Fibroblast of gingiva (primary cell): ENCODE measurements at places on chromosomes 2 and 18.
A peak's percentile ranks its signal among the peaks of the same experiment; 100 is the strongest.

GRCh38 chr2:11669454-11670291, at the start of gene NTSR2:
NTSR2 (minus strand) TSS chr2:11670195; CDS start chr2:11670129, 66 bp downstream.
- peak; percentile 39 for DNase-seq

GRCh38 chr2:158658396-158658795, 136.7 kb upstream of the DAPL1 start:
- no peak for DNase-seq

DNA sequence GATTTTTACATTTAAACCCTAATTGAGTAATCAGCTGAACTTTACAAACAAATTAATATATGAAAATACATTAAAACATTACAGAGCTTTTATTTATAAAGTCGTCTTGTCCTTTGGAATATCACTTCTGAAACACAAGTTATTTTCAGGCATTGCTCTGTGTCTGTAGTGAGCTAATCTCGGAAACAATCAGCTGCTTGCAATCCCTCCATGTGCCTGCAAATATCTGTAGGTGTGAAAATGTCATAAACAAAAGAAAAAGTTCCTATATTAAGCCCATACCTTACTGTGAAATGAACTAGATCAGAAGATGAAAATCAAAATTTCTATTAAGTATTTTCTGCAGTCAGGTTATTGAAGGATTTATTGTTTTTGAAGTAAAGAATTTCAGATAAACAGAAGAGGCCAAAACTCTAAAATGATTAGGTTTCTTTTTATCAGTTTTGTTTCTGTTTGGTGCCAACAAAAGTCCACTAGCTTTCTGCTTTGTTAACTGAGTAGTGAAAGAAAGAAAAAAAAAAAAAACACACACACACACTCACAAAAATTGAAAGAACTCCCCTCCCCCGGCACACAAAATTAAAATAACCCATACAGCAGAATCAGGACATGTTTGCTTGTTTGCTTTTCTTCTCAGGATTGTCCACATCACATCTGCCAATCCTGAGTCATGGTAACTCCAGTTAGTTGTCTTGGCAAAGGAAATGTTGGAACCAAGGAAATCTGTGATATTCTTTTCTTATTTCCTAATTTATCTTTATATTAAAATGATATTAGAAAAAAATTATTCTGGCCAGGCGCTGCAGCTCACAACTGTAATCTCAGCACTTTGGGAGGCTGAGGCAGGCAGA, 627.0 kb upstream of the SLC39A10 start:
- DNase-seq, result peak; percentile 13

- DNase-seq, result no peak
These were observed 172.9 kb upstream of the SIX3 start for GRCh38 chr2:44768438-44769236.

GRCh38 chr2:235609746-235610145, 115.9 kb downstream of the AGAP1 start:
- DNase-seq, result no peak
